ENCODE measurements at places on chromosomes 7 and 10. TPM values are rescaled to one million over a fixed set of nuclear protein-coding genes. Genes with fewer than 3 reads are reported as not detected.
A peak's percentile ranks its signal among the peaks of the same experiment; 100 is the strongest.

GRCh38 chr10:116477986-116478664 lies 50.5 kb downstream of the PNLIPRP3 start:
- H3K27me3 ChIP-seq, result no peaks in the 10 kb centered on the region
- H3K4me3 ChIP-seq, result no peak overlapping the region
- no peak overlapping the region for H3K27ac ChIP-seq
- H3K4me1 ChIP-seq, result no peaks in the 10 kb centered on the region
- no peak for DNase-seq
- H3K36me3 ChIP-seq, result no peaks in the 10 kb centered on the region

- no peak overlapping the region for H3K27ac ChIP-seq
- no peak for DNase-seq
- H3K27me3 ChIP-seq, result peaks cover 13% of the 10 kb centered on the region
- no peak overlapping the region for H3K4me3 ChIP-seq
- H3K4me1 ChIP-seq, result peaks cover 10% of the 10 kb centered on the region
- no peaks in the 10 kb centered on the region for H3K36me3 ChIP-seq
Measured at GRCh38 chr7:50853311-50853710, 70.6 kb upstream of the GRB10 start.

DNA sequence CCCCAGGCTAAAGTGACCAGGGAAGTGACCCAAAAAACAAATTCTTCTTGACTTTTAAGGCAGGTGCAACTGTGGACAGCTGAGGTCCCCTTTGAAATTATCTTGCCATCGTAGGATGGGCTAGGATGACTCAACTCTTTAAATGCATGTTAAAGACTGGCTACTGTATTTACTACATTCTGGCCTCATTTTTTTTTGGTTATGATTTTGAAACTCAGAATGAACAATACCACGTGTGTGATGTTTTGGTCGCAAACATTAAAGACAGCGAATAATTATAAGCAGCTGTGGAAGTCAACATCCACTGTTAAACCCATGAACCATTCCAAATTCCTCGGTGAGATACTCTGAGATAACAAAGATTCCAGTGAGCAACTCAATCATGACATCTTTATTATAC lies 1.2 kb upstream of the SLC13A4 start:
- H3K27me3 ChIP-seq, result no peaks in the 10 kb centered on the region
- H3K4me3 ChIP-seq, result no peak overlapping the region
- no peak for DNase-seq
- H3K27ac ChIP-seq, result no peak overlapping the region
- peaks cover 7% of the 10 kb centered on the region for H3K4me1 ChIP-seq

GRCh38 chr10:28343252-28343651 lies 40.4 kb upstream of the MPP7 start:
- H3K27ac ChIP-seq, result no peak overlapping the region
- H3K27me3 ChIP-seq, result no peaks in the 10 kb centered on the region
- H3K36me3 ChIP-seq, result no peaks in the 10 kb centered on the region

DNA sequence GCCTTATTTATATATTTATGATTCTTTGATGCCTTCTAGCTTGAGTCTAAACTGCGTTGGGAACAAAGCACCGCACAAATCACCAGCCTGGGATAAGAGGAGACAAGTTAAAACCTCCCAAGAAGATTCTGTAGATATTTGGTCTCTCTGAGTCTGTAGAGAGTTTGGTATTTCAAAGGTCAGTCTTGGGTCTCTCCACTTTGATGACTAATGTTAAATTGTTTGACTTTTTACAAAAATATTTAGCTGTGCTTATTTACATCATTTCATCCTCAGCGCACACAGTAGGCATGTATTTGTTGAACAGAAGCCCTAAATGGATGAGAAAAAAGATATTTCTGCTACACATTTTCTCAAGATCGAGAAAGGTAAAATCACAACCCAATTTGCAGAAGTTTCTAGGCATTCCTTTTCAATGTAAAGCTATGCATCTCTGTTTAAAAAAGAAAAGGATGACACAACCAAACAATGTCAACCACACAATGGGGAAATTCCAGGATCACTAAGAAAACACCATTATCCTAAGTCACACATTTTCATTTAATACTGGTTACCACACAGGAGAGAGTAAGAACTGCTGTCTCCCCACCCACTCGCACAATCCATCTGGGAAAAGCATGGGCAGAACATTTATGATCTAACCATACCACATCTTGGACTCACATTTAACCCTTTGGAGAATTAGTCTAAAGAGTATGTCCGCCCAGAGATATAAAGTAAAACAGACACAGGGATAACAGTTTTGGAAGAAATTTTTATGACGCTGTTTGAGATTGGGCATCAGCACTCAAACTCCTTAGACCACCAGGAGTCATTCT lies 4.4 kb downstream of the CDK6 start:
- no peaks in the 10 kb centered on the region for H3K27me3 ChIP-seq
- H3K27ac ChIP-seq, result peak overlapping the region; percentile 77
- peaks cover 32% of the 10 kb centered on the region for H3K4me1 ChIP-seq
- H3K4me3 ChIP-seq, result peak overlapping the region; percentile 94
- H3K36me3 ChIP-seq, result peaks cover 25% of the 10 kb centered on the region
- peak; percentile 48 for DNase-seq

DNA sequence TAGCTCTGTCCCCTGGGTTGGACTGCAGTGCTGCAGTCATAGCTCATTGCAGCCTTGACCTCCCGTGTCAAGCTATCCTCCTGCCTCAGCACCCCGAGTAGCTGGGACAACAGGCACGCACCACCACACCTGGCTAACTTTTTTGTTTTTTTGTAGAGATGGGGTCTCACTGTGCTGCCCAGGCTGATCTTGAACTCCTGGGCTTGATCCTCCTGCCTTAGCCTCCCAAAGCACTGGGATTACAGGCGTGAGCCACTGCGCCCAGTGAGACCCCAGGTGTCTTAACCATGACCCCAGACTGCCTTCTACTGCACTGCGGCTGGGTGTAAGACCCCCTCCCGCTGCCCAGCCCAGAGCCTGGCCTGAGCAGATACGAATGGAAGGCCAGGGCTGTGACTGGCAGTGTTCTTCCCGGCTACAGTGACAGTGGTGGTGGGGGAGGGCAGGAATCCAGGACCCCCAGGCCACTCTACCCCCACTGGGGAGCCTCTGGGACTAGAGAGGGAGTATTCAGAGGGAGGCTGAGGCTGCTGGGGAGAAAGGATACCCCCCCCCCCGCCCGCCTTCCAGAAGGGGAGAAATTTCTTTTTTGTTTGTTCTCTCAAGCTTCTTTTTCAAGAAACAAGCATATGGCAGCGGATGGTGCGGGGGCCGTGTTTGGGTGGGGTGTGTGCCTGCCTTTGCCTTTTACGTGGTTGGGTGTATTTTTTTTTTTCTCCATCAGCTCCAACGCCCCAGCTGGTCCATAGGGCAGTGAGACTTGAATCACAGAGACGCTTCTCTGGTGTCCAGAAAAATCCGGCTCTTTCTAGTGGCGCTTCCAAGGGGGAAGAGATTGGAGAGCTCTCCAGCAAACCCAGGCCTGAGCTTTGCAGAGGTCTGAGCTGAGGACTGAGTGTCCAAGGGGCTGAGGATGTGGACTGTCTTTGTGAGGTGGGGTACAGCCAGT lies 36.6 kb downstream of the GTF2IRD1 start:
- H3K4me1 ChIP-seq, result no peaks in the 10 kb centered on the region
- no peaks in the 10 kb centered on the region for H3K36me3 ChIP-seq
- no peak overlapping the region for H3K27ac ChIP-seq
- no peak overlapping the region for H3K4me3 ChIP-seq

- no peaks in the 10 kb centered on the region for H3K27me3 ChIP-seq
- H3K4me3 ChIP-seq, result no peak overlapping the region
Measured at GRCh38 chr10:126422567-126422966, 34.3 kb upstream of the ADAM12 start.

DNA sequence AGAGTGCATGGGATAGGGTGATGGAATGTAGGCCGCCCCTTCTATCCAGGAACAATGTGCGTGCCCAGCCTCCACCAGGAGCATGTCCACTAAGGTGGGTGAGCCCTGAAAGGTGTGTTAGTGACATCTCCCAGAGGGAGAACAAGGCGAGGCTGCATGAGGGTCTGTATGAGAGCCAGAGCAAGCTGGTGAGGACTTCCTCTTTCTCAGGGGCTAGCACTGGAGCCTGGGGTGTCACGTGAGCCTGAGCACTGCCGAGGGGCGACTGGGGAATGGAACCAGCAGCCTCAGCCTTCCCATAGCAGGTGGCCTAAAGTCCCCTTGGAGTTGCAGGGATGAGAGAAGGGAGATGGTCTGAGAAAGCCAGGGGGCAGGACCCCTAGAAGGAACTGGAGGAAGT lies 156.3 kb upstream of the COBL start:
- no peaks in the 10 kb centered on the region for H3K4me1 ChIP-seq
- no peak for DNase-seq
- no peak overlapping the region for H3K4me3 ChIP-seq

DNA sequence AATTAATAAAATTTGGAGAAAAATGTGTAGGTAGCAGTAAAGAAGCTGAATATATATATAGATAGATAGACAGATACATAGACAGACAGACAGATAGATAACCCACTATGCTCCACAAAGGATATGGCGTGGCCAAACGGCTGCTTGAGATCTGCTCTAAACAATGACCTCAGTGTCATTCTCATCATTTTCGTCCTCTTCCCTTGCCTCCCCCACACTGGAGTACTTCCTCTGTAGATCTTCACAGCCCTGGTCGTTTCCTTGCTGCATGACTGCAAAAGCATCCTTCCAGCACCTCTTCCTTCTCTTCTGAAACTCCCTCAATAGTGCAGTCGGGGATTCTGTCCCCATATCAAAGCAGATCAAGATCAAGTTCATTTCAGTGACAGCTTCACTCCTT lies 35.6 kb upstream of the ATP6V0A4 start:
- H3K27ac ChIP-seq, result no peak overlapping the region
- no peak for DNase-seq
- H3K4me3 ChIP-seq, result no peak overlapping the region
- no peaks in the 10 kb centered on the region for H3K4me1 ChIP-seq

DNA sequence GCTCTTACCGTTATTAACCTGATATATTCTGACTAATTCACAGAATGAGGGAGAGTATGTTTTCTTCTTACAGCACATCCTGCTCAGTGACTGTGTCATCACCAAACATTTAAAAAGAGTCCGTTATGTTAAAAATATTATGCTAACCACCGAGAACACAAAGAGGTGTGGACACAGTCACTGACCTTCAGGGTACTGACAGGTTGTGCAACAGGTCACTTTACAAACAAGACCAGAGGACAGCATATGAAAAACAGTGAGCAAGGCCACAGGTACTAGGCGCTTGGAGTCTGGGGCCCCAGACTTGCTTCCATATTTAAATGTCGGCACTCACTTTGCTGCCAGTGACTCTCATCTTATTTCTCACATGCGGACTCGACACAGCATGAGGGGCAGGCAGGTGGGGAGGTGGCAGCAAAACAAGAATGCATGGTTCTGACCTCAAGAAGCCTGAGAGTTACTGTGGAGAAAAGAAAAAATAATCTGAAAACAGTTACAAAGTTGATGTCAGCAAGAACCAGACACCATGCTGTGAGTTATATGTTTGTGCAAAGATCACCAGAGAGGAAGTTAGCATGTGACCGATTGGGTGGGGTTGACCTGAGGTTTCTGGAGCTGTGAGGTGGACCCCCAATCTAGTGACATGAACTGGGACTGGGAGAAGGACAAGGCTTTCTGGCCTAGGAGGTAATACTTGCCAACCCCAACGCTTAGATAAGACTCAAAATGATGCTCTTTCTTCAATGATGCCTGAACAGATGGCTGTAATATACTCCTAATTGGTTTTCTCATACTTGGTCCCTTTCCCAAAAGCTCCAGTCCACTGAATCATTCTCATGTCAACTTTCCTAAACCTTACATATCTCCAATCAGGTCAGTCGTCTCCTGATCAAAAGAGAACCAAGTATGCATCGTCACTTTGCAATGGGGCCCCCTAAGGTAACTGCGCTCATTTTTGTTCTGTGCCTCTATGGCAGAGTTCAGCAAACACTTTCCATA lies 102.4 kb downstream of the HIPK2 start:
- DNase-seq, result no peak
- H3K27ac ChIP-seq, result no peak overlapping the region
- no peak overlapping the region for H3K4me3 ChIP-seq

DNA sequence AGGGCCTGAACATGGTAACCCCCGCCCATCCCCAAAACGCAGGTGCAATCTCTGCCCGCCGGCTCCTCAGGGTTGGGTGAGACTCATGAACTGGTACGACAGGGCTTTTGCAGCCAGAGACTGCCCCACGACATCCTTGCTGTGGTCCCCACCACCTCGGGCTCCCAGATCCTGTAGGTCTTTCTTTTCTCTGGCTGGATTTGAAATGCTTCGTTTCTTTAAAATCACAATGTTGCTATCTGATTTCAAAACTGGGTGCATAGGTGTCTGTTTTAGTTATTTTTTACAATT lies 21.9 kb downstream of the WDR86 start:
- peaks cover 8% of the 10 kb centered on the region for H3K4me1 ChIP-seq
- H3K27me3 ChIP-seq, result no peaks in the 10 kb centered on the region
- no peak overlapping the region for H3K27ac ChIP-seq
- H3K36me3 ChIP-seq, result no peaks in the 10 kb centered on the region
- no peak overlapping the region for H3K4me3 ChIP-seq

DNA sequence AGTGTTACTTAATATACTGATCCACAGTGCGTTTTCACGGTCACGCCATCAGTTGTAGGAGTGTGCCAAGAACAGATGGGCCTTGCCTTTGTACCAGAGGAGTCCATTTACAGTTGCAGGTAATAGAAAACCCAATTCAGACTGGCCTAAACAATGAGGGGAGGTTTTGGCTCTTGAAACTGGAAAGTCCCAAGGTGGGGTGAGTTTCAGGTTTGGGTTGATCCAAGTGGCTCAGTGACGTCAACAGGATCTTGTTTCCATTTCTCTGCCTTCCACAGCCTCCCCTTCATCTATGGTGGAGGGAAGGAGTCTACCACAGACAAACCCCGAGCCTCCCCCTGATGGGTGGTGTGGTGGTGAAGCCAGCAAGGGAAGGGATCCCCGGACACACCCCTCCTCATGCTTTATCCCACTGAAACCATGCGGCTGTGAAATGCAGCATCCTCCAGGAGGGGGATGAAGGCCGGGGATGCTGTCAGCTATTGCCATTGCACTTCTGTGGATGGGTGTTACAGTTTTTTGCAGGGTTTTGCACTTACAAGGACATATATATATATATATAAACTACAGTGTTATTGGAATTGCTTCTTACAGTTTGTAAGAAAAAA lies 14.8 kb upstream of the SH2D4B start:
- DNase-seq, result no peak
- H3K27me3 ChIP-seq, result no peaks in the 10 kb centered on the region
- no peak overlapping the region for H3K27ac ChIP-seq
- no peak overlapping the region for H3K4me3 ChIP-seq
- H3K36me3 ChIP-seq, result peaks cover 17% of the 10 kb centered on the region

GRCh38 chr7:118109607-118110006 lies 74.4 kb upstream of the LSM8 start:
- no peaks in the 10 kb centered on the region for H3K36me3 ChIP-seq
- DNase-seq, result peak; percentile 59
- H3K4me3 ChIP-seq, result no peak overlapping the region
- H3K4me1 ChIP-seq, result no peaks in the 10 kb centered on the region
- H3K27ac ChIP-seq, result no peak overlapping the region

GRCh38 chr10:47453141-47454007 lies 30.5 kb downstream of the ANXA8 start:
- no peaks in the 10 kb centered on the region for H3K36me3 ChIP-seq
- no peaks in the 10 kb centered on the region for H3K27me3 ChIP-seq
- DNase-seq, result no peak
- no peak overlapping the region for H3K4me3 ChIP-seq
- peaks cover 6% of the 10 kb centered on the region for H3K4me1 ChIP-seq
- H3K27ac ChIP-seq, result no peak overlapping the region

- no peaks in the 10 kb centered on the region for H3K27me3 ChIP-seq
- H3K27ac ChIP-seq, result no peak overlapping the region
- no peaks in the 10 kb centered on the region for H3K36me3 ChIP-seq
- DNase-seq, result no peak
- H3K4me1 ChIP-seq, result peaks cover 63% of the 10 kb centered on the region
Measured at GRCh38 chr10:98267069-98267893, 713 bp downstream of the LOXL4 start.

Gene CHN2
- total RNA-seq, result not detected

Gene HMX2
- total RNA-seq, result not detected

Gene CAV2
- 260 TPM for total RNA-seq

Gene IL2RA
- total RNA-seq, result not detected

Measured in PC-9 (cell line).